Activated CD8-positive, alpha-beta T cell treated with anti-CD3 and anti-CD28 coated beads for 36 hours (primary cell): ENCODE measurements at places on chromosomes 5 and 9. TPM values are rescaled to one million over a fixed set of nuclear protein-coding genes. Genes with fewer than 3 reads are reported as not detected.

- H3K36me3 ChIP-seq: no peaks in the 10 kb centered on the region
- peak; percentile 86 for DNase-seq
- H3K27me3 ChIP-seq: no peaks in the 10 kb centered on the region
- H3K27ac ChIP-seq: no peak overlapping the region
These were observed 24.6 kb downstream of the CDHR2 start for GRCh38 chr5:176573564-176574296.

The HEXB gene
- 46.2 TPM for total RNA-seq

- peaks cover 2% of the 10 kb centered on the region for H3K27me3 ChIP-seq
- H3K27ac ChIP-seq: no peak overlapping the region
- H3K4me3 ChIP-seq: no peak overlapping the region
- no peak for DNase-seq
- peaks cover 3% of the 10 kb centered on the region for H3K4me1 ChIP-seq
These were observed 8.8 kb downstream of the SPARC start for GRCh38 chr5:151677776-151678545.

The ZBTB26 gene
- 5.3 TPM for total RNA-seq

DNA sequence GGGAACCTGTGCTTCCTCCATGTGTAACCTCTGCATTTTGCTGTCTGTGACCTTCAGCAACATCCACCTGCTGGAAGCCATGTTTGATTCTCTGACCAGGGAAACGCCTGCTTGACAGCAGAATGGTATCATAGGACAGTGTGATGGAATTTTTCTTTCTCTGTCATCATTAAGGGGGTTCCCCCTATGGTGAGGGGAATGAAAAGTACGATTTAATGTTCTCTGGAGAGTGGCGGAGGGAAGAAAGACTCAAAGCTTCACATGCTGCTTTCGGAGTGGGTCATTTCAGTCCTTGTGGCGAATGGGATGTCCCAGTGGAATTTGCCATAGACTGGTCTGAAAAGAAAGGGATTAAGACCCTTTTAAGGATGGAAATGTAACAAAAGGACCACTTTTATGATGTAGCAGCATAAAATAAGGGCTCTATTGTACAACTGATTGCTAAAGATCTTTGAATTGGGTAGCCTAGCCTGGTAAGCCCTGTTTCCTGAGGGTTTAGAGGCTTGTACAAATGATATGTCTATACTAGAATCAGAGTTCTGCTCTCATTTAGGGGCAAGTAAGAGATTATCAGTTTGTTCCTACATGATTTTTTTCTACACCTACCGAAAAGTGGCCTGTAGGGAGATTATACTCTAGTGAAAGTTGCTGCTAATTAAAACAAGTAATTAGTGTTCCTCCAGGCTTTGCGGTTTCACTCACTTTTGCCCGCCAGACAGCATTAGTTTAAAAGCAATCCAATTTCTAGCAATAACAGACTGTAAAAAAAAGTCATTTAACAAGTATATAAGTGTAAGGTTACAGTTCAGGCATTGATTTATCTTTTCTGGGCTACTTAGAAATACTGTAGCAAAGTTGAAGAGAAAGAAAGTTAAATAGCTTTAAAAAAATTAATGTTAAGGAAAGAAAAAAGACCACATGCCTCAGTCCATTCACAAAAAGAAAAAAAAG, 904.5 kb downstream of the NR2F1-AS1 start:
- no peaks in the 10 kb centered on the region for H3K27me3 ChIP-seq
- no peak for DNase-seq
- no peak overlapping the region for H3K27ac ChIP-seq

- DNase-seq: no peak
- no peaks in the 10 kb centered on the region for H3K4me1 ChIP-seq
- no peak overlapping the region for H3K27ac ChIP-seq
- no peak overlapping the region for H3K4me3 ChIP-seq
- no peaks in the 10 kb centered on the region for H3K36me3 ChIP-seq
These were observed 35.9 kb downstream of the SVEP1 start for GRCh38 chr9:110543631-110544051.

GRCh38 chr9:134558124-134558905, 83.3 kb upstream of the COL5A1 start:
- H3K27me3 ChIP-seq: no peaks in the 10 kb centered on the region
- no peaks in the 10 kb centered on the region for H3K36me3 ChIP-seq
- no peak for DNase-seq

GRCh38 chr9:127215268-127216209, 49.0 kb upstream of the GARNL3 start:
- no peaks in the 10 kb centered on the region for H3K36me3 ChIP-seq
- H3K27me3 ChIP-seq: no peaks in the 10 kb centered on the region
- no peaks in the 10 kb centered on the region for H3K4me1 ChIP-seq
- no peak overlapping the region for H3K4me3 ChIP-seq
- H3K27ac ChIP-seq: no peak overlapping the region
- no peak for DNase-seq

DNA sequence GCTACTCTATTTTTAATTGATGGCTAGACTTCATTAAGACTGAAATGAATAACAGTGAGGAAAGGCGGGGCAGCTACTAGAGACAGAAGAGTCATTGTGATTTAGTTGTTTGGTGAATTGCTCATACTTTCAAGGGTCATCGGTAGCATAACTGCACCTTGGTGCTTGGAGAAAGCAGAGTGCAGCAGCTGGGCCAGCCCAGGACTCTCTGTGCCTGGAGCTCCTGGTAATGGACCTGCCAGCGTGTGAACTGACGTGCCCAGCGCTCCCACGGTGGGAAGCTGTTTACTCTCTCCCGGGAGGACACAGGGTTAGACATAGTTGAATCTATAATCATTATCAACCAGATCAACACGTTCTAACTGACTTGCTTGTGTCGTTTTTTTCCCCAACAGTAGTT, 42.9 kb downstream of the LURAP1L start:
- no peak overlapping the region for H3K27ac ChIP-seq
- H3K36me3 ChIP-seq: no peaks in the 10 kb centered on the region
- DNase-seq: no peak
- no peak overlapping the region for H3K4me3 ChIP-seq
- H3K27me3 ChIP-seq: no peaks in the 10 kb centered on the region

GRCh38 chr5:122871661-122872060, 26.2 kb downstream of the SNX24 start:
- H3K27me3 ChIP-seq: peaks cover 1% of the 10 kb centered on the region
- H3K4me3 ChIP-seq: no peak overlapping the region
- no peak for DNase-seq
- H3K36me3 ChIP-seq: no peaks in the 10 kb centered on the region
- no peaks in the 10 kb centered on the region for H3K4me1 ChIP-seq

- H3K4me3 ChIP-seq: no peak overlapping the region
- no peak overlapping the region for H3K27ac ChIP-seq
- peaks cover 14% of the 10 kb centered on the region for H3K36me3 ChIP-seq
- DNase-seq: no peak
- H3K4me1 ChIP-seq: no peaks in the 10 kb centered on the region
- no peaks in the 10 kb centered on the region for H3K27me3 ChIP-seq
These were observed 77.6 kb downstream of the SIL1 start for GRCh38 chr5:139120521-139120920.

DNA sequence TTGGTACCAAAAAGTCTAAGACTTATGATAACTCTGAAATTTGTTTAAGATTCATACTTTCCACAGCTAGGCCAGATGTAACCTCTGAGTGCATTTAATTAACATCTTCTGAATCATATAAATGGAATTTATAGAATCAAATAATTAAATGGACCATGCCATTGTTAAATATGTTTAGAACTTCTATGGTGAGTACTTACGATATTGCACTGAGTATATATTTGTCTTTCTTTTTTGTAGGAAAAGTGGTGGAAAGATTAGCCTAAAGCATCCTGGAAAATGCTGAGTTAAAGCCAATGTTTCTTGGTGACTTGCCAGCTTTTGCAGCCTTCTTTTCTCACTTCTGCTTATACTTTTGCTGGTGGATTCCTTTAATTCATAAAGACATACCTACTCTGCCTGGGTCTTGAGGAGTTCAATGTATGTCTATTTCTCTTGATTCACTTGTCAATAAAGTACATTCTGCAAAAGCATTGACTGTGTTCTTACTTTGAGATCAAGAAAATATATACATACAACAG, 11.9 kb downstream of the SPINK6 start:
- H3K27me3 ChIP-seq: peaks cover 7% of the 10 kb centered on the region
- no peak overlapping the region for H3K4me3 ChIP-seq
- no peaks in the 10 kb centered on the region for H3K36me3 ChIP-seq
- no peak for DNase-seq
